ENCODE measurements at places on chromosomes 5 and 9.

DNA sequence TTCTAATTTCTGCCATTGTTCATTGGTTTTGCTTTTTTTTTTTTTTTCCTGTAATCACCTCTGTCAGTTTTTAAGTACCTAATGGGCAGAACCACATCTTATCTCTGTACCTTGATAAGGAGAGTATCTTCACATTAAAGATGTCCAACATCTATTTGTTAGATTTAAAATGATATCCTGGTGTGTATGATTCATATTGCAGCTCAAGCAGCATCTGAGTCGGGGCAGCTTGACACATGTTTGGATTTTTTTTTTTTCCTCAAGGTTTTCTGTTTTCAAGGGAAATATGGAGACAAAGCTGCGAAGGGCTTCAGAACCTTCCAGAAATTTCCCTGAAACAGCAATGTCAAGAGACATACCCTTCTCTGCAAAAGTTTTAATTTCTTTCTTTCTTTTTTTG, 164.7 kb downstream of the DOCK2 start:
- no peak for DNase-seq

GRCh38 chr9:15278091-15278687, 28.8 kb downstream of the TTC39B start:
- DNase-seq, result no peak

GRCh38 chr9:121748727-121749423, 97.4 kb downstream of the DAB2IP start:
- DNase-seq, result no peak

DNA sequence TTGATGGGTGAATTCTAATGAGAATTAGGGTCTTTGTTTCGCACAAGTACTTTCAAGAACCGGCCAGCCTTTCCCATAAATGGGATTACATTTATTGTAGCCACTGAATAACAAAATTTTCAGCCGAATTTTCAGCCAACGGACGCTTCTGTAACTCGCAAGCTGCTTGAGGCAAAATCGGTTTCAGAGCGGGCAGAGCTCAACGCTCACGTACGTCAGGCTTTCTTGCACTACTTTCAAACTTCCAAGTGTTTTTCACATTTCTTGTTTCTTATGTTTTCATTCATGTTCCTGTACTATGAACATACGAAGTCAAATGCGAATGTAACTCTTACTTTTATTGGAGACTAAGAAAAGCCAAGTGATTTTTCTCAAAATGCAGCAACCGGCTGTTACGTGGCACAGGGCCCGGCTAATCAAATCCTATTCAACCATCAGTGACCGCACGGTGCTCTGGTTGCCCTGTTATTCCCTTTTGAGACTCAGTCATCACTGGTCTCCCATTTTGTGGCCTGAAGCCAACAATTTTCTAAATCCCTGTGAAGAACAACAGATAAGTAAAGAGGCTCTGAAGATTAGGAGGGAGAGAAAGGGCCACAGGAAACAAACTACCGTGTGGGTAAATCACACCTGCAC, 68.5 kb downstream of the SLC28A3 start:
- DNase-seq, result no peak

GRCh38 chr5:144144956-144145751, 25.3 kb downstream of the YIPF5 start:
- no peak for DNase-seq

- DNase-seq, result no peak
Observed at GRCh38 chr5:140497897-140498296, 49.6 kb upstream of the EIF4EBP3 start.

- DNase-seq, result no peak
Observed at GRCh38 chr9:75869236-75869635, 21.2 kb upstream of the PCSK5 start.

DNA sequence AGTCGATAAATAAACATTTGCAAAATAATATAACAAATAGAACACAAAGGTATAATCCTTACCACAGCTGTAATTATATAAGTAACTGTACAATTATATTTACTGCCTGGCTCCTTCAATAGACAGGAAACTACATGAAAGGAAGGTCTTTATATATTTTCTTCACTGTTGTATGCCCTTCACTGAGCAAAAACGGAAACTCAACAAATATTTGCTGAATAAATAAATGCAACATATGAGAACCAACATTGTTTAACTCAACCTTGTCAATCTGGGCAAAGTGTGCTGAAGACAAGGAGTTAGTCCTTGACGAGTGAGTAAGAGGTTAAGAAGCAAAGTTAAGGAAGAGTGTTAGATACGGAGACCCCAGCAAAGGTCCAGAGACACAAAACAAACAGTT, 22.6 kb downstream of the PSMD5 start:
- DNase-seq, result no peak

DNA sequence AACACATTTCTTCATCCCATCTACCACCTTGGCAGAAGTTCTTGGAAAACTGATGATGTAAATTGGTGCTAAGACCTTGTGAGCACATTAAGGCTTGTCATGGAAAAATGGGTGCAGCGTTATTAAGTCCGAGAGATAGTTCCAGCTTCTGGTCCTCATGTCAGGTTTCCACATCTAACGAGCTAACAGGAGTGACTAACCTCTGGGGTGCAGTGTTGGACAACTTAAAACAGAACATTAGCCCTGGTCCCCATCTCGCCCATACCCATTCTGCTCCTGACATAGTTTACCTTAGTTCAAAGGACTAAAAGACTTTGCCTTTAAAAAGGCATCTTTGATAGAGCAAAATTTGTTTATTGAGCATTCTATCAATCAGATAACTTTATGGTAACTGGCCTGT, 128.0 kb downstream of the SLC1A3 start:
- DNase-seq, result no peak

GRCh38 chr5:52799358-52799982, 11.8 kb downstream of the ITGA1 start:
- DNase-seq, result peak; percentile 47

DNA sequence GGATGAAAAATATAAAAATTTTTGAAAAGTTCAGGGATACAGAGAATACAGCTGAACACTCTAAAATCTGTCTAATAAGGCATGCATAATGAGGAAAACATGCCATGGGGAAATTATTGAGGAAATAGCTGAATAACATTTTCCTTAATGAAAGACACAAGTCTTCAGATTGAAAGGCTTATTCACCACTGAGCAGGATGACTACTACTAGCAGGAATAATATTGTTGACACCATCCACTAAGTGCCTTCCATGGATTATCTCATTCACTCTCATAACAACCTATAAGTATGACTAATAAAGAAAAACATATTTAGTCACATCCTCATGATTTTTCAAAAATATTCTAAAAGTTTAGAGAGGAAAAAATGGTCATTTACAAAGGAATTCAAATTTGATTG, 96.7 kb upstream of the FER start:
- DNase-seq, result no peak

DNA sequence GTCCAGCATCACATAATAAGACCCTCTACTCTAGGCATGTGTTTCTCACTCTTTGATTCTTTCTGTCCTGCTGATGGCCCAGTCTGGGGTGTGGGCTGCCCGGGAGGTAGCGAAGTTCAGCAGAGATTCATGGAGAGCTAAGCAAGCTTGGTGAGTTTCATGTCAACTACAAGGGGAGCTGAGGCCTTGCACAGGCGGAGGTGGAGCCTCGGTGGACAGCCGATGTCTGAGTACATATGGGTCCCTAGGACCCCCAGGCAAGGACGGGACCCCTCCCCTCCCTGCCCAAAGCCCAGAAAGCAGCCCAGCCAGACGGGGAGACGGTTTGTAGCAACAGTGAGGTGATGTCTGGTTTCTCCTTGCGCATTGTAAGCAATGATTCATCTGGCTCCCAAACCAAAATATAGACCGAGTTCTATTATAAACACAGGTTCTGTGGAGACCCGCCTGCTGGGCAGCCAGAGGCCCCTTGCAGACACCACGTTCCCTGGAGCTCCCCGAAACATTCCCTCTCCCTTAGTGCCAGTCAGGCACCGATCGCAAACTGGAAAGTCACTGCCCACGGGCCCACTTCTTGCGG, 45.5 kb downstream of the COL27A1 start:
- no peak for DNase-seq

GRCh38 chr5:1367149-1367548, 22.2 kb upstream of the CLPTM1L start:
- no peak for DNase-seq

DNA sequence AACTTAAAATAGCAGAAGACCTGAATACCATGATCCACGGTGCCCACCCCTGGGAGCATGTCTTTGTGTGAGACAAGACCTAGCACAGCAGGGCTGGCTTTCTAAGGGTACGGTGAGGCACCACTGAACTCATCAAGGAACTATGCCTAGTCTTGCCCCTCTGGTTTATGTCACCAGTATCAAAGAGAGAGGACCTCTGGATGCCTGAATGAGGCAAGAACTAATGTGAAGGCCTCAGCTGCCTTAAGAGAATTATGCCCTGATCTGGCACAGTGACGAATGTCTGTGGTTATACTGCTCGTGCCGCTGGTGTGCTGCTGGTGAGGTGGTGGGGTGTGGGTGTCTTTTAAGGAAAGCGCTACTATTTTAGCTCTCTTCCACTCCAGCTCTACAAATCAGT, 23.0 kb downstream of the NREP start:
- DNase-seq, result no peak

All from brain pericyte (primary cell).